GM23248 (cell line): ENCODE measurements at places on chromosomes 3 and 15. TPM values are rescaled to one million over a fixed set of nuclear protein-coding genes. Genes with fewer than 3 reads are reported as not detected.
A peak's percentile ranks its signal among the peaks of the same experiment; 100 is the strongest.

B3GNT5 gene
- total RNA-seq = 1.3 and 2.7 TPM in 2 replicates

LRRIQ4 gene
- not detected in 2 replicates for total RNA-seq

- peak; percentile 85 for DNase-seq
These were observed 230.3 kb upstream of the TLE3 start for GRCh38 chr15:70327856-70328678.

DNA sequence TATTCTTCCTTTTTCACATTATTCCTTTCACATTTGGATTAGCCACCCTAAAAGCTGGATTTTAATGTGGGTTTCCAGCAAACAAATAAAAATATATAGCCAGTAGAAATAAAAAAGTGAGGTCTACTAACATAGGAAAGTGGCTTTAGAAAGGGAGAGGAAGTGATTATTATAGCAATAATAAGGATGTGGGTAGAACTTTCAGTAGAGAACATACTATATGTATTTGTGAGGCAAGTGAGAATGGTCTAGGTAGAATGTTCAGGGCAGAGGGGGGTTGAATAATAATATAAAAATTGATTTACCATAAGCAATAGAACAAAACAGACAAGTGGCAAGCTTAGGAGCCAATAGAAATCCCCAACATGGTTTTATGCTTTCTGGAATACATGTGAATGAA is 88.6 kb downstream of the NR1I2 start:
- no peak for DNase-seq

DNA sequence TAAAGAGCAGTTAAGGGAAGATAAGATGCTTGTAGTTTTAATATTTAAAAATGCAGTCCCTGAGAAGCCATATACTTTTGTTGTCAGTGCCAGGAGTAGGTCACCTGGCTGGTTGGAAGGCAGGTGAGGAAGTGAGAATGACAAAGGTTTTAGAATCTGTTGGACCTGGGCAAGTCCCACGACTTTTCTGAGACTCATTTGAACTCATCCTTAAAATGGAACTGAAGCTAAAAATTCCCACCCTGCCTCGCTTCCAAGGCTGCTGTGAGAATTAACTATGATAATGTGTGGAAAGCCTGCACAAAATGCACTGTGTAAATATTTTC is 77.1 kb downstream of the IQSEC1 start:
- no peak for DNase-seq

- DNase-seq = no peak
These were observed 20.7 kb downstream of the GBE1 start for GRCh38 chr3:81740731-81741130.

DNA sequence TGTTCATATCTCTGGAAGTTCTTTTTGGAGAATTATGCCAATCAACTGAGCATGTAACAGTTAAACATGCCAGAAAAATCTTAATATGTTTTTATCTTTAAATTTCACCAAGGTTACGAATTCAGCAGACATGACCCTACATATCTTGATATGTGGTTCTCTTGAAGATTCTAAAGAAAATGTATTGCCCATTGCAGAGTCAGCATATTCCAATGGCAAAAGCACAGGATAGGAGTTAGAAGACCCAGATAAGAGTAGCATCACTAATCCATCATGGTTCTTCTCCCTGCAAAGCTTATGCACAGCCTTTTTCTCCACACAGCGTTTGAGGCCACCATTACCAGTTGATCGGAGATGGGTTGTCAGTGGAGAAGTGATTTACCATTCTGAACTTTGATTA is 402.8 kb downstream of the EPHB1 start:
- DNase-seq = no peak

DNA sequence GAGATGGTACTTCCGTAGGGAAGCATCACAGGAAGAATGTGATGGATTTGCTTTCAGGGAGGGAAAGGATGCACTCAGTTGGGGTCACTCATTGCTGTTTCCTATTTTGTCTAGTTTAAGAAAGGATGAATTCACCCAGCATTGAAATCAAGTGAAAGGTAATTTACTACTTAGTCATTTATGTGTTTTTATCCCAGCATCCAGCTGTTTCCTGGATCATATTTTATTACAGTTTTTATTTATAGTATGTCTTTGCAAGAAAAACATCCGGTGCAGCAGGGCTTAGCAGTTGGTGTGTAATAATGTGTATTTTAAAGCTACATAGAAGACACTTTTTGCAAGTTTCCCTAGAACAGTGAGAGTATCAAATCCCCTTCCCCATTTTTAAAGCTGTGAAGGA is 37.4 kb upstream of the GOLGA8B start:
- no peak for DNase-seq

TMEM212 gene
- total RNA-seq = not detected in 2 replicates

DNA sequence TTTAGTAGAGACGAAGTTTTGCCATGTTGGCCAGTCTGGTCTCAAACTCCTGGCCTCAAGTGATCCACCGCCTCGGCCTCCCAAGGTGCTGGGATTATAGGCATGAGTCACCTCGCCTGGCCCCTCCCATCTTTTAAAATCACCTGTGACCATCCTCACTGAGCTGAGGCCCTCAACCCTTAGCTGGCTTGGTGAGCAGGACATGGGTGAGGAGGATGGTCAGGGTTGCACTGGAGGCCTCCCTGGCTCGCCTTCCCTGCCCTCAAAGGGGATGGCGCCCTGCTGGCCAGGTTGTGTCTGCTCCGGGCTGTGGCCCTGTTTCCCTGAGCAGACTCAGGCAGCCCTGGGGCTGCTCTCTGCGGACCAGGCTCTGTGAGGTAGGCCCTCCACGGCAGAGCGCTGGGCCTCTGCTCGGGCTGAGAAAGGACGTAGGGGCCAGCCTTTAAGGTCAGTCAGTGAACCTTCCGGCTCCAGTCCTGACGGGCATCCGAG is 33.7 kb downstream of the SYNM start:
- DNase-seq = no peak

DNA sequence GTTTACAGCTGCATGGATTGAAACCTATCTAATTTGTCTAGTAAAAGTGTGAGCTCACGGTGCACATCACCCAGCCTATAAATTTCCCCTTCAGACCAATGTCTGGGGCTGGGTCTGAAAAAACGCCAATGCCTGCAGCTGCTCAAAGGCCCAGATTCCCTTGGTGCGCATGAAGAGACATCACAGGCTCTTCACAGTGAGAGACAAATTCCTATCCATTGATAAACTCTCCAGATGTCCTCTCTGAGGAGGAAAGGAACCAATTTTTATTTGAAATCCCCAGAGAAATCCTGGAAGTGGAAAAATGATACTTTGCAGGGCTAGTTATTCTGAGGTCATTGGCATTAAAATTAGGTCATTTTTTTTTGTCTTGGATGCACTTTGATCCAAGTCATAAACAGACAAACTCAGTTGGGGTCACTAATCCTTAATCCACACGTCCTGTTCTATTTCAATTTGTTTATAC is 360.5 kb downstream of the EPHA3 start:
- no peak for DNase-seq

SPINK8 gene
- not detected in 2 replicates for total RNA-seq

DNA sequence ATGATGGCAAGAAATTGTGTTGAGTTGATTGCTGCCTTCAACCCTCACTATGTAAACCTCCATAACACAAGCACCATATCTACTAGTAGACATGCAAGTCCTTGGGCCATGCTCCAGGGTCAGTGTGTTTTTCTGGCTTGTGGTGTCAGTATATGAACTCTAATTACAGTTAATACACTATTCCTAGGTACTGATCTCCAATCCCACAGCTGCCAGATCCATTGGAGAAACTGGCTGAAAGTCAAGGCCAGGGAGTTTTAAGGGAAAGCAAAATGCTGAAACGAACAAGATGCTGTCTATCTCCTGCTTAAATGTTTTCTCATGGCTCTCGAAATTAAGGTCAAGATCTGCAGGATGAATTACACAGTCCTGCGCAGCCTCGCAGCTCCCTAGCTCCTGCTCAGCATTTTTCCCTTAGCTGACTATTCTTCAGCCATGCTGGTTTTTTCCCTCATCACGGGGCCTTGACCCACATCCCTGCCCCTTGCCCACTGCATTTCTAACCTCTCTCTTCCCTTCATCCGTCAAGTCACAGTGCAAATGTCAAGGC is 425.0 kb upstream of the ADAMTS9 start:
- no peak for DNase-seq

MOBP gene
- not detected in 2 replicates for total RNA-seq

DNA sequence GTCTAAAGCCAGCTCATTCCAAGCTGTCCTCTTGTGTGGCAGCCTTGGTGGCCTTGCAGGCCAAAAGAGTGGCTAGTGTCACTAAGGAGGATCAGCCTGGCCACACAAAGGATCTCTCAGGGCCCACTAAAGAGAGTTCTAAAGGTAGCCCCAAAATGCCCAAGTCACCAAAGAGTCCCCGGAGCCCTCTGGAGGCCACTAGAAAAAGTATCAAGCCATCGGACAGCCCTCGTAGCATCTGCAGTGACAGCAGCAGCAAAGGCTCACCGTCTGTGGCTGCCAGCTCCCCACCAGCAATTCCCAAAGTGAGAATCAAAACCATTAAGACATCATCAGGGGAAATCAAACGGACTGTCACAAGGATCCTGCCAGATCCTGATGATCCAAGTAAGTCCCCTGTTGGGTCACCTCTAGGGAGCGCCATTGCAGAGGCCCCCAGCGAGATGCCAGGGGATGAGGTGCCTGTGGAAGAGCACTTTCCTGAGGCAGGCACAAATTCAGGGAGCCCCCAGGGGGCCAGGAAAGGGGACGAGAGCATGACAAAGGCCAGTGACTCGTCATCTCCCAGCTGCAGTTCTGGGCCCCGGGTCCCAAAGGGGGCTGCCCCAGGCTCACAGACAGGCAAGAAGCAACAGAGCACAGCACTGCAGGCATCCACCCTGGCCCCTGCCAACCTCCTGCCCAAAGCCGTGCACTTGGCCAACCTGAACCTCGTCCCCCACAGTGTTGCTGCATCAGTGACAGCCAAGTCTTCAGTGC is 33.5 kb upstream of the ALPK3 start:
- no peak for DNase-seq
